ENCODE measurements at places on chromosomes 6 and 20. TPM values are rescaled to one million over a fixed set of nuclear protein-coding genes. Genes with fewer than 3 reads are reported as not detected.

GRCh38 chr6:39068391-39068790 is 19.8 kb downstream of the GLP1R start:
- DNase-seq = no peak

KPNA5 gene
- total RNA-seq = 6.8 TPM

GRCh38 chr6:137214931-137215330 is 4.3 kb downstream of the IFNGR1 start:
- no peak for DNase-seq

TRAPPC3L gene
- total RNA-seq = not detected

PTPRT gene
- not detected for total RNA-seq

DNA sequence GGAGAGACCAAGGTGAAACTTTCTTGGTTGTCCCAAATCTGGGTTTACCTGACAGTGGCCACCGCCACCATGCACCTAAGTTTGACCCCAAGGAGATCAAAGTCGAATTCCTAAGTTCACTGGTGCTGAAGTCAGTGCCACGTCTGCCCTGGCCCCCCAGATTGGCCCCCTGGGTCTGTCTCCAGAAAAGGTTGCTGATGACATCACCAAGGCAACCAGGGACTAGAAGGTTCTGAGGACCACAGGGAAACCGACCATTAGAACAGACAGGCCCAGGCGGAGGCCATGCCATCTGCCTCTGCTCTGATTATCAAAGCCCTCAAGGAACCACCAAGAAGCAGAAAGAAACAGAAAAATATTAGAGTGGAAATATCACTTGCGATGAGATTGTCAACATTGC is 91.2 kb downstream of the DLL1 start:
- DNase-seq = no peak

DNA sequence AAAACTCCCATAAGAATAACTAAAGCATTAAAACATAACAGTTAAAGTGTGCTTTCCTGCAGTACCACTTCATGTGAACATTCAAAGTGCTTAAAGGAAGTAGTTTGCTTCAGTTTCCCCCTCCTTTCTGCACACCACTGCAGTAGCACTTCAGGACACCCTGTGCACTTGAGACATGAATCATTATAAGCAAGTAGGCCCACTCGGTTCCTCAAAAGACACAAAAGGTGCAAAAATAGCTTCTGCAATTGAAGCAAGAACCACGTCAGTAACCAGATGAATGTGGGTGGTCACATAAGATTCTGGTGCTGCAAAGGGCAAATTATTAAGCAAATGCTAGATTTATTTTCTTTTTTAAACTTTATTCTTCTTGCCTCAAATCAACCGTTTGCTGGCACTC is 160.6 kb downstream of the HIVEP2 start:
- DNase-seq = no peak

TMEM200A gene
- 0.32 TPM for total RNA-seq

DNA sequence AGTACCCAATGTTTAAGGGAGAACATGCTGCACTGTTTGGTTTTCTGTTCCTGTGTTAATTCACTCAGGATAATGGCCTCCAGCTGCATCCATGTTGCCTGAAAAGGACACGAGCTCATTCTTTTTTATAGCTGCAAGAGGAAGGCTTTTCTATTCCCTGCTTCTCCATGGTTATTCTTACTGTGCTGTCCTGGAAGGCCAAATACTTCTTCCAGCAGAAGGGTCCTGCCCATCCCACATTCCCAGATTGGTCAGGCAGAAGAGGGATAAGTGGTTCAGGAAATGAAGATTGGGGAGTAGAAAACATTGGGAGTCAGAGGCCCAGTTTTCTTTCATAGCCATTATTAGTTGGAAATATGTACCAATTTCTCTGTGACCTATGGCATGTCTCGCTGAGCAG is 122.4 kb downstream of the TCP11 start:
- DNase-seq = no peak

- DNase-seq = no peak
These were observed 374.8 kb downstream of the MAFB start for GRCh38 chr20:40314278-40314677.

TCF21 gene
- not detected for total RNA-seq

DNA sequence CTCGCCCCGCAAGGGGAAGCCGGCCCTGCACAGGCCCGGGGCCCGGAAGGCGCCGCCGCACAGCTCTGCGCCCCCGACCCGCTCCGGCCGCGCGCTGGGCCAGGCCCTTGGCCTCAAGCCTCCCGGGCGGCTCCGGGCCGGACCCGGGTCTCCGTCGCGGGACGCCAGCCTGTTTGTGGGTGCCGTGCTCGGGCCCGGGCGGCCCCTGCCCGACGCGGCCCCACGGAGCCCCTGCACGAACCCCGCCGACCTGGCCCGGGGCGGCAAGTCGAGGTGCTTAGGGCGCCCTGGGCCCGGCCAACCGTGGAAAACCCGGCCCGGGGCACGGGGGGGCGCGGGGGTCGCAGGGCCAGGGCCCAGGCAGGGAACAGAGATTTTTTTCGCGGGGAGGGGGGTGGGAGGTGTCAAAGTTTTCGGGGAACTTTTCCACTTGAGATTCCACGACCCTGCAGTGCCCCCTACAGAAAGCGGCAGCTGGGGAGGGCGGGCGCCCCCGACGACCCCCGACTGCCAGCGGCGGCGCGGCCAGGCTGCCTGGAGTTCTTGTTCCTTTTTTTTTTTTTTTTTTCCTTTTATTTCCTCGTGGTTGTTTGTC is 805 bp upstream of the STX16 start:
- DNase-seq = no peak

- no peak for DNase-seq
These were observed 29.3 kb upstream of the SSTR4 start for GRCh38 chr20:23005776-23006175.

GRCh38 chr20:56581701-56582100 is 47.4 kb upstream of the TFAP2C start:
- DNase-seq = no peak

GRCh38 chr20:939606-940005 is 23.5 kb upstream of the ANGPT4 start:
- no peak for DNase-seq

DNA sequence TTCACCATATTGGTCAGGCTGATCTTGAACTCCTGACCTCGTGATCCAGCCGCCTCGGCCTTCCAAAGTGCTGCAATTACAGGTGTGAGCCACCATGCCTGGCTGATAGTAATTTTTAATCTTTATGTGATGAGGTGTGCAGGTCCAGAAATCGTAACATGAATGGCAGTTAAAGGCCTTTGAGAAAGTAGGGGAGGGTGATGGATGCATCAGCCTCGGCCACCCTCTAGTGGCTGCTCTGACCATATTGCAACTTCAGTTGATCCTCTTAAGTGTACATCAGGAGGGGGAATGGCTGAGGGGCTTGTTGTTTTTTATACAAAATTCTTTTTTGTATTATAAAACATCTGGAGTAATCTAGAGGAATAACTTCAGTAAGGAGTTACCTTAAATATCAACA is 193.0 kb downstream of the ZFAND3 start:
- DNase-seq = peak; percentile 19

All from LHCN-M2 (cell line).